ENCODE measurements at places on chromosomes 2 and 18.

- DNase-seq = no peak
These were observed 125.7 kb upstream of the THSD7B start for GRCh38 chr2:136639651-136640050.

DNA sequence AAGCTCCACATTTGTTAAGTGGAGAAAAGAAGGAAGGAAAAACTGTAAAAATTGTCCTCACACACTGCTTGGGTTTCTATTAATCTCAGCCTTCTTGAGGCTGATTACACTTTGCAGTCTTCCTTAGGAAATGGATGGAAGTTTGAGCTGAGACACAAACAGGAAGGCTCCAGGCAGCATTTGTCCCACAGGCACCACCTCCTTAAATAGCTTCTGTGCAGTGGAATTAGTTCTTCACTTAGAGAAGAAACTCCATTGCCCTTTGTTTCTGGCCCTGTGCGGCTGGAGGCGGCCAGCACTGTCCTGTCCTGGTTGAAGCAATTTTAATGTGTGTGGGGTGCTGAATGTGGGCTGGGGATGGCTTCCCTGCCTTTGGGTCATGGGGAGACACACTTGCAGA, 44.3 kb downstream of the ARHGAP28 start:
- no peak for DNase-seq

DNA sequence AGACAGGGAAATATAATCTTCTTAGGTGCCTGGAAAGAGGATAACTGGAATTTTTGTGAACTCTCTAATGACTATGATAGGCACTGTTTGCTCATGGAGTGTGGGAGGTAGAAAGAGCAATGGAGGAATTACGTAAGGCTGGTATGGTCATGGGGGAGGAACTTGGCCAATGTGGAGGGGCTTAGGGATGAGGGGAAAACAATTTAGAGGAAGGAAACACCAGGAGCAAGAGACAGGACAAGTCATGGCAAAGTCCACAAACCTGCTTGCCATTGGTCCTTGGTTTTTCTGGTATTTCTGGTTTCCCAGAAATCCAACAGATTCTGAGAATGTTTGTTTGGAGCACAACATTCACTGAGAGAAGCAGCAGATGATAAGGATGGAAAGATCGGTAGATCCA, 274.2 kb downstream of the DYSF start:
- DNase-seq = no peak

DNA sequence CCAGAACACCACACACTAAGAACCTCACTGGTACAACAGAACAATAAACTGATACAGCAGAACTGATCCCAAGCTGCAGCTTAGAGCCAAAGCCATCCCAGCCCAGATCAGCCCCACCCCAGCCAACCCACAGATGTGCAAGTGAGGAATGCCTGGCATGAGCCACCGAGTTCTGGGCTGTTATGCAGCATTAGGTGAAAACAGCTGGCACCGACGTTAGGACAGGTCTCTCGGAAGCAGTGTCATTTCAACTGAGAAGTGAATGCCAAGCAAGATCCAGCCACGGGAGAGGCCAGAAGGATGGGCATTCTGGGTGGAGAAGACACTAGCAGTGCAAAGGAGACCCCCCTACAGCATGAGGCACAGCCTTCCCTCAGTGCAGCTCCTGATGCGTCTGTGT, 38.9 kb downstream of the ADCY3 start:
- no peak for DNase-seq

- no peak for DNase-seq
These were observed 71.3 kb upstream of the PID1 start for GRCh38 chr2:229342376-229342775.

- DNase-seq = no peak
These were observed 37.1 kb upstream of the SLC1A4 start for GRCh38 chr2:64952096-64952495.

DNA sequence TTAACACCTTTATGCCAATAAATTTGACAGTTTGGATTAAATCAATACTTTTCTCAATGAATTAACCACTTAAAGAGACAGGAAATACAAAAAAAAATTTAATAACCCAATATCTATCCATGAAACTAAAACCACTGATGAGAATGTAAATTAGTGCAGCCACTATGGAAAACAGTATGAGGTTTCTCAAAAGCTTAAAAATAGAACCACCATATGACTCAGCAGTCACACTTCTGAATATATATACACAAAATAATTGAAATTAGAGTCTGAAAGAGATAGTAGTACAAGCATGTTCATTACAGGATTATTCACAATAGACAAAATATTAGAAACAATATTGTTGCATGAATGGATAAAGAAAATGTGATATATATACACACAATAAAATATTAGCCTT, 382.1 kb upstream of the SETBP1 start:
- no peak for DNase-seq

- DNase-seq = no peak
These were observed 18.7 kb downstream of the ACSL3 start for GRCh38 chr2:222879604-222879933.

GRCh38 chr2:86023366-86023712, 82.3 kb downstream of the POLR1A start:
- DNase-seq = no peak

DNA sequence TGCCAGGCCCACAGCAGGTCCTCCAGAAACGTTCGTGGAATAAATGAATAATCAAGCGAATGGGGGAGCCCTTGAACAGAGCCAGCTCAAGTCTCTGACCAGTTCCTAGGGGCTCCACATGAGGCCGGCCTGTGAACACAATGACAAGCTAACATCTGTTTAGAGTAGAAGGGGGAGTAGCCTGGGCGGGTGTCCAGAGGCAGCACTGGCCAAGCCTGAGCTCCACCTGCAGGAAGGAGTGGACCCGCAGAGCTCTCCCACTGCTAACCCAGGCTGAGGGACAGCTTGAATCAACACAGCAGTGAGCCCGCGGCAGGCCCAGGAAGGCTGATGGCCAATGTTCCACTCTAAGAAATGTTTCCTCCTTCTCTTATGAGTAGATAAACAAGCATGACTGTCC, 234.8 kb upstream of the RAB6C start:
- DNase-seq = no peak

DNA sequence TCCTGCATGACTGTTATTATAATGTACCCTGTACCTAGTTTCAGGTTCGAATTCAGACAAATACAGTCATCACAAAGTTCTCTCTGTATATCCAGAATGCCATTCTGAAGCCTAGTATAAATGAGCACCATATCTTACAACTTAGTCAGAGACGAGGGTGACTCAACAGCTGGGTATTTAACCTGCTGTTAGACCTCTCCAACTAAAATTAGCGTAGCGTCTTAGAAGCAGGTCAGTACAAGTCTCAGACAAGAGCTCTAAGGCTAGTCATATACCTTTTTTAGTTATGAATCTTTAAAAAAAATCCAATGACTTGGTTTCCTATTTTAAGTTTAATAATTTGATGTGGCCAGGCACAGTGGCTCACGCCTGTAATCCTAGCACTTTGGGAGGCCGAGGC, 74.1 kb downstream of the CABYR start:
- DNase-seq = no peak

GRCh38 chr2:84639751-84640150, 123.5 kb downstream of the DNAH6 start:
- DNase-seq = no peak

GRCh38 chr18:79381811-79382311, 13.9 kb upstream of the NFATC1 start:
- no peak for DNase-seq

GRCh38 chr2:108189316-108189715, 50.5 kb upstream of the SULT1C3 start:
- no peak for DNase-seq

- DNase-seq = no peak
These were observed 65.0 kb upstream of the ZNF236 start for GRCh38 chr18:76757335-76757734.

DNA sequence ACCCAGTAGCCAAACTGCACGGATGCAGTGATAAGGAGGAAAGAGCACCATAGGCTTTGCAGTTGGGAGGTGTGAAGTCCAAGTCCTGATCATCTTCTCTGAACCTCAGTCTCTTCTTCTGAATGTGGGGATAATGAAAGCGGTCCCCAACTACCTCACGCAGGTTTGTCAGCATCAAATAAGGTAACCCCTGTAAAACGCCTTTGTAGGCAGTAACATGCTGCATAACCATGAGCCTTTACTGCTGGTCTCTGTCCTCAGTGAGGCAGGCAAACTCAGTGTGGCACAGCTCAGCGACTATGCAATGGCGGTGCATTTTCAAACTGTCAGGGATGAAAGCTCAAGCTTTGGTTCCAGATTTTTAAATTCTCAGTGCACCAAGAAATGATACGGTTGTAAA, 46.1 kb downstream of the DNMT3A start:
- no peak for DNase-seq

DNA sequence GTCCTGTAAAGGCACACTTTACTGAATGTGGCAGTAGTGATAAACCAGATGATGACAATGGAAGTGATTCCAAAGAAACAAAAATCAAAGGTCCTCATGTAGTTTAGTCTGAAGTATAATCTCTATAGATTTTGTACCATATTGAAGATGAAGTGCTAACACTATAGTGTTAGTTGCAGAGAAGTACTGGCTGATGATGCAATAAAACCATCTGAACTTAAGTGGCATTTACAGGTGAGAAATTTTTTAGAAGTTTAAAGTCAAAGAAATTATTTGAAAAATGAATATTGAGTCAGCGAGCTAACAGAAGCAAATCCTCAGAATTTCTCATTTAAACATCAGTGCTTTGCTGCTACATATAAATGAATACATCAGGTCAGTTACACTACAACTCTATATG, 43.1 kb upstream of the RMDN2 start:
- no peak for DNase-seq

GRCh38 chr18:32867936-32868335, 95.1 kb upstream of the KLHL14 start:
- DNase-seq = no peak

DNA sequence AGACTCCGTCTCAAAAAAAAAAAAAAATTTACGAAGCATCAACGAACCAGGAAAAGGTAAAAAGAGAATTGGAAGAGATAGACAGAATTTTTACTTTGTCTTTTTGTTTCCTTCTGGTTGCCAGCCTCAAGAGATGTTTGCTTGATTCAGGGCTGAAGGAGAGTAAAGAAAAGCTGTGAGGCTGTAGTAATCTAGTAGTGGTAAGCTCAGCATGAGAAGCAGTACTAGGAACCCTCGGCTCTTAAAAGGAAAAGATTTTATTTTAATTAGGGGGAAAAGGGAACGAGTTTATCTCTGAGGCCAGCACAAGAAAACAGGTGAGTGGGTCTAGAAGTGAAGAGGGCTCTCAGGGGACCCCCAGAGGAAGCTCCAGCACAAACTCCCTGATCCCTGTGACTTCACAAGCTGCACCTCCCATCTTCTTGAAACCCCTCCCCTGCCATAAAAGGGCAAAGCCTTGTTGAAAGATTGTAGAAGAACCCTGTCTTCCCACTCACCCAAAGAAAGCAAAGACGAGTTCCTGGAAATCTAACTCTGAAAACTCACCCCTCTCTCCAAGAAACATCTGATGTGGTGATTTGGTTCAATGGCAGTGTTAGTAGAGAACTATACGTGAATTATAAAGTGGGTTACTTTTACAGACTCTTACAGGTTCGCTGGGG, 8.6 kb downstream of the RBMS1 start:
- DNase-seq = no peak

DNA sequence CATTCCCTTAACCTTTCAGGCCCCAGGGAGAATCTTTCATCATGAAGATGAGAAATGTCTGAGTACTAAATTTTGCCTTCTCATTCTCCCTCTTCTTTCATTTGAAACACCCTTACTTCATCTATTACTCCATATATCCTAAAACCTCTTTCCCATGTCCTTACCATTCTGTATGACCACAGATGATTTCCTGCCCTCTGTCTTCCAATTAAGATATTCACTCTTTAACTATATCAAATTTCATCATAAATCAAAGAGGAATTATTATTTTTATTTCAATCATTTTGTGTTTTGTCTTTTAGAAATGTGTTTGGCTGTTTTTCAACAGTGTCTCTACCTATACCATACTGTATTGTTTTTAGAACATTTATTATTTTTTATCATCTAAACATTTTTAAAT, 964.9 kb upstream of the KLHL29 start:
- no peak for DNase-seq

GRCh38 chr2:74944987-74945787, 13.3 kb upstream of the POLE4 start:
- DNase-seq = no peak

DNA sequence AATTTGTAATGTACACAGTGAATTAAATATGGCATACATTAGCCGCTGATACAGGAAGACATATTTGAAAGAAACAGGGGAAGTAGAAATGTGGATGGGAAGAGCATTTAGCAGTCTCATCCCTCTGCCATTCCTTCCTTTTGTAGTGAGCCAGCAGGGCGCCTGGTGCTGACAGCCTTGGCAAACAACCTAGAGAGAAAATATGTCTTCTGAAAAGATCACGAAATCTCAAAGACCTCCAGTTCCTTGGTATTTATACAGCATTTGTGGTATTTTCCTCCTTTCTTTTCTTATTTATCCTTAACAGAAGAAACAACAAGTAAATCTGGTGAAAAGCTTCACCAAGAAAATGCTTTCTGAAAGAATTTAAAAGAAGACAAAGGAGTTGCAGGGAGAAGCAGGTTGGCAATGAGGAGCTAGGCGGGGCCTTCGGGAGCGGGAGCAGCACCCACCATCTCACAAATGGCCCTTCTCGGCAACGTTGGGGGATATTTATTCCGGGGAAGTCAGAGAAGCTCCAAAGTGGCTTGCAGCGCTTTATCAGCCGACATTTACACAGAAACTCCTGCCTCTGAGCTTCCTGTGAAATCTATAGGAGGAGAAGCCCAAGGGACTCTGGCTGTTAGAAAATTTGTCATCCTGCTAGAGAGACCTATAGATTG, 406.1 kb upstream of the NRP2 start:
- no peak for DNase-seq

DNA sequence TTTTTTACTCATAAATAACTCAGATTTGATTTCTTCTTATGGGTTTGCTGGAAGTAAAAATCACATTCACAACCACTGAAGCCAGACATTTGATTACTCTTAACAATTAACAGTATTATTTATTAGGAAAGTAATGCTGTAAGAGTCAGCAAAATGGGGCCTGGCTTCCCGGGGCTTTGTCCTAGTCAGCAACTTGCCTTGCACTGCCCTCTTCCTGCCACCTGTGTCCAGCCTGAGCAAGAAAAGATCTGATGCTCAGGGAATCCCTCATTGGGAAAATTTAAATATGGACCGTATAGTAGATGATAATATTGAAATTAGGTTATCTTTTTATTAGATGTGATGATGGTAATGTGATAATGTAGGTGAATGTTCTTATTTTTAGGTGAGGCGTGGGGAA, 30.8 kb upstream of the ACYP2 start:
- DNase-seq = no peak

Data from T-cell (primary cell).